Stimulated activated CD4-positive, alpha-beta T cell treated with anti-CD3 and anti-CD28 coated beads, Interleukin-1b, Interleukin-23, amount 100 ng/mL, for 4 hours (primary cell): ENCODE measurements at places on chromosomes 13 and 19.

GRCh38 chr19:582497-583197 lies 7.0 kb upstream of the HCN2 start:
- no peak for DNase-seq

- DNase-seq: no peak
Measured at GRCh38 chr13:101536079-101536478, 83.6 kb downstream of the ITGBL1 start.

DNA sequence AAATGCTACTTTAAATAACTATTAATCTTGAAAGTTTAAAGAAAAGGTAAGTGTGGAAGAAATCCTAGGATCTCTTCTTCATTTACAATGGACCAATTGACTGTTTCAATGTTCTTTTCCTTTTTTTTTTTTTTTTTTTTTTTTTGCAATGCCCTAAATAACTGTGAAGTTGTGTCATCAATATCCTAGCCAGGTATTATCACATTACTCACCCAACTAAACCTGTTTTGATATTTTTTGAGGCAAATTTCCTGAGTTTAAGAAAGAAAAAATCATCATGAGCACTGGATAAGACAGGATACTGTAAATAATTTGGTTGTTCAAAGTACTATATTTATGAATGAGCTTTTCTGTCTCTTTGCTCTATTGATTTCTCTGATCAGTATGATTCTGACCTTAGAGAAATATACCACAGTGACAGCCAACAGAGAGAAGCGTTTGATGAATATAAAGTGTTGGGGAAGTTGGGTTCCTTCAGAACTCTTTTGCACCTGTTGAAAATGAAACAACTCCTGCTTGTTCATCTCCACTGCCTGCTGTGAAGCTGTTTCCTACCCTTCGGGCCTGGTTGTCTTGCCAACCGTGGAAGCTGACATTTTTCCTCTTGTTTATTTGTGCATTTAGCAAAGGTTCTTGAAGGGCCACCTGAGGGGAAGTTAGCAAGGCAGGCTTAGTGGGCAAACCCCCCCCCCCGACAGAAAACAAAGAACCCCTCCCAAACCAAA lies 1220.5 kb upstream of the SLC10A2 start:
- no peak for DNase-seq

DNA sequence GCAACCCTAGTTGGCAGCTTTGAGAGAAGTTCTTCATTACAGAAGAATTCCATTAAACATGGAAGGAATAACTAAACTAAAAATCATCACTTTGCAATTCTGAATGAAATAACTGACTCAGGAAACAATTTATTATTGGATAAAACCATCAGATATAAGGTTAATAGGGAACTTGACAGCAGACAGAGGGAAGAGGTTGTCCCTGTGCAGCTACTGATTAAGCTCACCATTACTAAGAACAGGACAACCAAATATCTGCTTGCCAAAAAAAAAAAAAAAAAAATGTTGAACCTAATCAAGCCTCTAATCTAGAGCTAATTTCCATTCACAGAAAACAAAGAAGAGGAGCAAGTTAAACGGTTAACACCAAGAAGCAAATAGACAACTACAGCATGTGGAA lies 12.8 kb downstream of the N4BP2L2 start:
- no peak for DNase-seq

DNA sequence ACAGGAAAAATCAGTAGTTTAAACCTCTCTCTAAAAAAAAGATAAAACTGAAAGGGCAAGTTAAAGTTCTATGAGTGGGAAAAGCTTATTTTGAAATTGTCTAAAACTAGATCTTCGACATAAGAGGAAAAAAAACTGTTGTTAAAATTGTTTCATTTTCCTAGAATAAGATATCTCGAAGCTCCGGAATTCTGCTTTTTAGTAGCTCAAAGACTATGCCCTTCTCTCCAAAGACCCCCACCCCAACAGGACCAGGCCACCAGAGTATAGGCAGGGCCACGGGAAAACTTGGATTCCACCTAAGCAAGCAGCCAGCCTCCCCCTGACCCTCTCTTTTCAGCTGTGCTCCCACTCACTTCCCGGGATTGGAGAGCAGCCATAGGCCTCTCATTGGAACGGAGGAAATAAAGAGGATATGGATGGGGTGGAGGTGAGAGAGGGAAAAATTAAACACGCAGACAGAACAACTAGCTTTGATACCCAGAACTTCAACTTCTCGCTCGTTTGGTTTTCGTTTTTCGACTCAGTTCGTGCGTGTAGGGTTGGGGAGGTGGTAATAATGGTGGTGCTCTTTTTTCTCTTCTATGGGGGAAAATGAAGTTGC lies 3.0 kb downstream of the POU4F1 start:
- DNase-seq: no peak

DNA sequence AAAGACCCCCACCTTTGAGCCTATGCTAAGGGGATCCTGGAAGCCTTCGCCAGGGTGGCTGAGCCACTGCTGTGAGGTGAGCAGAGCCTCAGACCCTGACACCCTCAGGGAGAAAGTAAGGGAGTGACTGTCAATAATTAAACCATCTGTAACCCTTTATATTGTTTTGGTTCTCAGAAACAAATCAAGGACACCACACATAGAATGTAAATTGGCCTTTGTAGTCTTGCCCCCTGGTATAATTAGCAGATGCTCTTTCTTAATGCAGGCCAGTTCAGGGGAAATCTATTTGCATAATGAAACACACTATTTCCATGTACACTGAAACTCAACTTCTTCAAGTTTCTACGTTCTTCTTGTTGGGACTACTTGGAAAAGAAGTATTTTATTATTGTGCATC lies 127.7 kb upstream of the EDNRB start:
- DNase-seq: no peak

GRCh38 chr13:42348576-42348975 lies 76.6 kb downstream of the AKAP11 start:
- DNase-seq: no peak

DNA sequence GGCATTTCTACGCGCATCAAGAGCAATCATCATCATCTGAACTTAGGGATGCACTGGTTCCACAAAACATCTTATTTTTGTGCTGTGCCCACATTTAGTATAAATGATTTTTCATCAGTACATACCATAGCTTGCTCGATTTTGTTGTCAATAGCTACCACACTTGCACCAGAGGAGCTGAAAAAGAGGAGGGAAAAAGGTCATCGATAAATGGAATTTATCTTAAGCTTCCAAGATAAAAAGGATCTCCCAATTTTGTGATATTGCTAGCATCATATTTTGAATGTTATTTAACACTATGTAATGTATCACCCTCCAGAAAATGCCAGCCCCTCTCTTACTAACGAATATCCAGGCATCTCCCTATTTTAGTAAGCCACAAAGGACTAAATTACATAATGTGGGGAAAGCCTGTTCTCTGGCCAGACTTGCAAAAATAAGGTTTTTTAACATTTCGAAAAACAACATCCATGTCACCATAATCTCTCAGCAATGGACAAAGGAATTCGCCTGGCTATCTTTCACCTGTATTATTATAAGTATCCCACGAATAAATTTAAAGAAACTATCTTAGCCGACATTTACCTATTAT lies 62.4 kb downstream of the SERP2 start:
- no peak for DNase-seq

- no peak for DNase-seq
Measured at GRCh38 chr13:108313382-108313781, 43.9 kb downstream of the TNFSF13B start.

DNA sequence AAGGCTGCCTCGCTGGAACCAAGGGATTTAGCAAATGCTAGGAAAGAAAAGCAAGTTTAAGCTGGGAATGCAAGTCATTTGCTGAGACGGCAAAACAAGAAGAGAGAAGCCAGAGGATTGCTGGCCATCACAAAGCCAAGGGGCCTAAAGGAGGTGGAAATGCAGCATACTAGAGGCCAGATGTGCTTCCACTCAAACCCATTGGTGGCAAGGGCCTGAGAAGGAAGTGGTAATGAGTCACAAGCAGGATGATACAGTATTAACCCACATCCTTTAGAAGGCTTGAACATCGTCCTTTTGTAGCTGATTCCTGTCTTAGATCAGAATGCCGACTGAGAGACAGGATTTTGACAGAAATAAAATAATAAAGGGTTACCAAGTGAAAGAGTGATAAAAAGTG lies 68.2 kb downstream of the ITGBL1 start:
- no peak for DNase-seq

DNA sequence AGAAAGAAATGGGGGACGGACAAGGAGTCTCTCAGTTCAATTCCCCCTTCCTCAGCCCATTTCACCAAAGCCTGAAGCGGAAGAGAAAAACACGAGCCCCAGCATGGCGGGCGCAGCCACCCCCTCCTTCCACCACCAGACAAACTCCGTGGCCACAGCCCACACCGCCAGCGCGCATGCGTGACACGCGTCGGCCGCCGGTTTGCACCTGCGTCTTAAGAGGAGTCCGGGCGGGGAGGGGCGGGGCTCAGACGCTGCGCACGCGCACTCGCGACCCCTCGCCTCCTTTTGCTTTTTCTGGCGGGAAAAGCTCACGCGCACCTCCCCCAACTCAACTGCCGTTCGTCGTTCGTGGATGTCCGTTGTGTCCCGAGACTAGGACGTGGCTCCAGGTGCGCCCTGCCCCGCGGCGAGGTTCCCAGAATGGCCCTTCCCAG lies at the start of gene KASH5:
Gene KASH5 (plus strand): TSS at position 314 of the 437 bp plus-strand sequence. CDS start 2,635 bp downstream, outside the sequence.
- peak; percentile 90 for DNase-seq

- no peak for DNase-seq
Measured at GRCh38 chr13:44263751-44264620, 109.6 kb upstream of the SERP2 start.

DNA sequence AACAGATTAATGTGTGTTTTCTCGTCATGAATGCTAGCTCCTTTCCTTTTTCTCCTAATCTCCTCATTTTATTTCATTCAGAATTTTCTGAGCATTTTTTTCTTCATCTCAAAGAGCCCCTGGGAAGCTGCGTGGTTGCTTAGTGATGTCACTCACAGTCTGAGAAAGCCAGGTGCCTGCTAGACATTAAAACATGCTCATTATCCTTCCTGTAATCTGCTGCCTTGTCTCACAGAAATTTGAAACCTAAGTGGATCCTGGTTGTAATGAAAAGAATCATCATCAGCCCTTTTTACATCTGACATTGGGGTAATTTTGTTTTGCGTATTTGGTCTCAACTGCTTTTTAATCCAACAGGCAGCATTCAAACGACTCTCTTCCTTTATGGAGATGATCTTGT lies 108.2 kb upstream of the RNF113B start:
- DNase-seq: no peak

- DNase-seq: no peak
Measured at GRCh38 chr13:102380012-102380411, 21.8 kb downstream of the FGF14 start.

- no peak for DNase-seq
Measured at GRCh38 chr13:59483501-59484145, 680.1 kb downstream of the DIAPH3 start.

DNA sequence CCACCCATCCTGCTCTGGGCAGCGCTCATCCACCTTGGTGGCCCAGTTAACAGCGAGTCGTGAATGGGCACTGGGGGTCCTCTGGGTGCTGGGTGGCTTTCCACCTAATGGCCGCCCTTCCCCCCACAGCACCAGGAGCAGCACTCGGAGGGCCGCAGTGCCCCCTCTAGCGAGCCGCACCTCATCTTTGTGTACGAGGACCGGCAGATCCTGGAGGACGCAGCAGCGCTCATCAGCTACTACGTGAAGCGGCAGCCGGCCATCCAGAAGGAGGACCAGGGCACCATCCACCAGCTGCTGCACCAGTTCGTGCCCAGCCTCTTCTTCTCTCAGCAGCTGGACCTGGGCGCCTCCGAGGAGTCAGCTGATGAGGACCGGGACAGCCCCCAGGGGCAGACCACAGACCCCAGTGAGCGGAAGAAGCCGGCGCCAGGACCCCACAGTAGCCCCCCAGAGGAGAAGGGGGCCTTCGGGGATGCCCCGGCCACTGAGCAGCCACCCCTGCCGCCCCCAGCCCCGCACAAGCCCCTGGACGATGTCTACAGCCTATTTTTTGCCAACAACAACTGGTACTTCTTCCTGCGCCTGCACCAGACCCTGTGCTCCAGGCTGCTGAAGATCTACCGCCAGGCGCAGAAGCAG lies 19.3 kb upstream of the F2RL3 start:
- DNase-seq: no peak

GRCh38 chr19:36032251-36033104 lies at the start of gene CLIP3:
TSS of gene CLIP3 (minus strand) at chr19:36032873. CDS start at chr19:36032357, 516 bp downstream.
- DNase-seq: peak; percentile 44

GRCh38 chr19:18388100-18388959 lies 2.4 kb downstream of the GDF15 start:
- DNase-seq: peak; percentile 72

GRCh38 chr13:31627097-31627845 lies 112.1 kb upstream of the RXFP2 start:
- no peak for DNase-seq

GRCh38 chr13:24632382-24633121 lies 47.7 kb upstream of the ATP12A start:
- no peak for DNase-seq

DNA sequence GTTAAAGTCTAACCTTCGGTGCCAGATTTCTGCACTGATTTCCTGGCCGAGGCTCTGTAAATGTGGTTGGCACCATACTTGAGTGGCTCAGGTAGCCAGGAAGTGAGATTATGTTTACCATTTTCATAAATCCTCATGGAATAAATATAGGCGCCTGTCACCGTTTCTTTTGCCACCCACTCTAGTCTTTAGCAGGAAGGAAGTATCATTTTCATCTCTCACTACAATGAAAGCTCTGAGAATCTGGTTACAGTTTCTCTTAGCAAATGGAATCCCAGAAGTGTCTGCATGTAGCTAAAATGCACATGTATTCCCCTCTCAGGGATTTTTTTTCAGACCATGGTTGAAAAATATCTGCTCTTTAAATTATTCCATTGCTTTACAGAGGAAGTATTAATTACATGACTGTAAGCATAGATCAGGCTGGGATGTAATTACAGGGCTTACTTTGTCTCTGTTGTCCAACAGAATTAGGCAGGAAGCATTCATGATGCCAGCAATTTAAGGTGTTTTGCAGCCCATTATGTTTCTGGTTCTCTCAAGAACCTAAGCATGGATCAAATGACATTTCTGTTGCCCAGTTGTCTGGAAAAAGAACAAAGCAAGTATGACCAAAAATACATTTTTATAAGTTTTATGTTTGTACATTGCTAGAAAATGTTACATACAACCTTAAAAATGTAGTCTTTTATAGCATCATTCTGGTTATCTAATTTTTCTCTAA lies 221.7 kb upstream of the SPRY2 start:
- no peak for DNase-seq

DNA sequence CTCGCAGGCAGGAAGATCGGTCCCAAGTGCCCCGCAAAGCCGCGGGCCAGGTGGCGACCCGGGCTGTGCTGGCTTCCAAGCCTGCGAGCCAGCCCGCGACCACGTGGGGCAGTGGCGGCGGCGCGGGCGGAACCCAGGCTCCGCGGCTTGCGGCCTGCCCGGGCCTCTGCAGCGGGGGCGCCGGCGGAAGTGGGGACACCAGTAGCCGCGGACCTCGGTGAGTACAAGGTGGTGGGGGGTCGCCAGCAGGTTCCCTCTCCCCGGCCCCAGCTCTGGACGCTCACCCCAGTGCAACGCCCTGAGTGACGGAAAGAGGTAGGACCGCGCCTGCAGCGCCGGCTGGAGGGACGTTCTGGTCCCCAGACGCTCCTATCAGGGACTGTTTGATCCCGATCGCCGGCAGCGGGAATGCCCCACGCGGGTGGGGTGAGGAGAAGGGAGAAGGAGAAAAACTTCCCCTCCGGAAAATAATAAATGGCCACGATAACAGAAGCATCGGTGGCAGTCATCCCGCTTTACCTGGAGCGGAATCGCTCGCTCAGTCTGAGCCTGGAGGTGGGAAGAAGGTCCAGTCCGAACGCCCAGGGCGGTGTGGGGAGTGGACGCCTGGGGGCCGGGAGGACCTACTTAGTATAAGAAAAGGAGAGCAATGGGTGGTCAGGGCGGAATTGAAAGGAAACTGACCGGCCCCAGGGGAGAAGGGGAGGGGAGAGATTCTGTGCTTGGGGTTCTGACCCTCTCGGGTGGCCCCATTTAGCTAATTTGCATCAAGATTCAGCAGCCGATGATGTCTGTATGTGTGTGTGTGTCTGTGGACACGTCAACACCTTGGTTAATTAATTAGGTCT lies at the start of gene GEMIN7:
Gene GEMIN7 (plus strand): TSS at position 198 of the 848 bp plus-strand sequence. CDS start 10,855 bp downstream, outside the sequence.
- peak; percentile 69 for DNase-seq
